ENCODE measurements at places on chromosomes 1 and 21.
A peak's percentile ranks its signal among the peaks of the same experiment; 100 is the strongest.

GRCh38 chr1:160083968-160084770 lies 2.8 kb downstream of the KCNJ9 start:
- peak; percentile 45 for DNase-seq

- DNase-seq: no peak
Measured at GRCh38 chr1:95094923-95095322, 22.2 kb upstream of the ALG14 start.

GRCh38 chr1:18139198-18139981 lies 31.8 kb downstream of the IGSF21 start:
- no peak for DNase-seq

- no peak for DNase-seq
Measured at GRCh38 chr1:224042557-224043118, 71.3 kb upstream of the FBXO28 start.

DNA sequence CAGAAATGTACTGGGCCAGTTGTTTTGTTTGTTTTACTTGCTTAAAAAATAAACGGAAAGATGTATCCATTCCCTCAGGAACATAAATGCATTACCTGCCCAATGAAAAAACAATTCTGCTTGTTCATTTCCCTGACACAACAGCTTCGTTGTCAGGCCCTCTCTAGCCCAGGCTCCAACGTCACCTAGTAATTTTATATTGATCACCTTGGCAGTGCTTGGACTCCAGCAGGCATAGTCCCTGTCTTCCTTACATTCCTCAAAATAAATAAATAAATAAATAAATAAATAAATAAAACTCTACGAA lies 1.2 kb downstream of the CEP170 start:
- DNase-seq: no peak

GRCh38 chr1:150976879-150977694 lies 2.5 kb upstream of the CERS2 start:
- DNase-seq: peak; percentile 70

GRCh38 chr1:53369034-53369750 lies 41.3 kb upstream of the LRP8 start:
- no peak for DNase-seq

- DNase-seq: no peak
Measured at GRCh38 chr21:42189431-42189830, 29.5 kb upstream of the ABCG1 start.

- no peak for DNase-seq
Measured at GRCh38 chr1:86852782-86853408, 61.0 kb downstream of the SELENOF start.

DNA sequence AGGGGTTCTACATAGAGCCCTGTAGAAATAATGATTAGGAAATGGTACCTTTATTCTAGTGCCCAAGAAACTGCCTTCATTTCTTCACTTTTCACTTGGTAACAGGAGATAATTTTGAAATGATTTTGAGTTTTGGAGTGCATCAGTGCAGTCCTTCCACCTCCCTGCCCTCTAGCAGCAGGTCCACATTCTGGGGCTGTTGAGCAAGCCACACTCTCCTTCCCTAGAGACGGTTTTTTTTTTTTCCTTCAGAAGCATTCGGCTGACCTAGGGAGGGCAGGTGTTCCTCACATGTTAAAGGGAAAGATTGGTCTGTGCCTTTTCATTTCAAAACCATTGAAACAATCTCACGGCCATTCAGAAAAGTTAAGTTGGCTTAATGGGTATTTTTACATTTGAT lies 39.8 kb downstream of the SLC37A1 start:
- no peak for DNase-seq

DNA sequence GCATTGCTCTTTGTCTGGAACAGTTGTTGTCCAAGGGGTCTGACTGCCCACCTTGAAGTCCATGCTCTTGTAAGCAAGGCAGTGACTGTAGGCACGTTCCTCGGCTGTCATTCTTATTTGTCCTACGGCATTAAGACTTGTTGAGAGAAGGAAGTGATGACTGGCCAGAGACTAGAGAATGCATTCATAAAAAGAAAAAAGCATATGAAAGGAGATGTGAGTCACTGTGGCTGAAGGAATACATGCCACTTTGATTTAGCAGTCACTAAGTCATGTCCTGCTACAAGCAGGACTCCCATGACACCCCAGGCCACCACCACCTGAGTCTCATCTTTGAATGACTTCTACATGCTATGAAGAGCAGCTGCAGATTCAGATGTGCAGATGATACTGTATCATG lies 50.5 kb downstream of the CNN3 start:
- DNase-seq: no peak

GRCh38 chr1:12519693-12520364 lies 98.2 kb downstream of the DHRS3 start:
- no peak for DNase-seq

DNA sequence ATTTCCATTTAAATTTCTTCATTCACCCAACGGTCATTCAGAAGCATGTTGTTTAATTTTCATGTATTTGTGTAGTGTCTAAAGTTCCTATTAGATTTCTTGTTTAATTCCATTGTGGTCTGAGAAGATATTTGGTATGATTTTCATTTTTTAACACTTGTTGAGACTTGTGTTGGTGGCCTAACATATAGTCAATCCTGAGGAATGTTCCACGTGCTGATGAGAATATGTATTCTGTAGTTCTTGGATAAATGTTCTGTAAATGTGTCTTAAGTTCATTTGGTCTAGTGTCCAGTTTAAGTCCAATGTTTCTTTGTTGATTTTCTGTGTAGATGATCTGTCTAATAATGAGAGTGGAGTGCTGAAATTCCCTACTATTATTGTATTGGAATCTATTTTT lies 22.7 kb upstream of the LCE5A start:
- no peak for DNase-seq

- DNase-seq: no peak
Measured at GRCh38 chr1:58926152-58926551, 142.3 kb upstream of the JUN start.

DNA sequence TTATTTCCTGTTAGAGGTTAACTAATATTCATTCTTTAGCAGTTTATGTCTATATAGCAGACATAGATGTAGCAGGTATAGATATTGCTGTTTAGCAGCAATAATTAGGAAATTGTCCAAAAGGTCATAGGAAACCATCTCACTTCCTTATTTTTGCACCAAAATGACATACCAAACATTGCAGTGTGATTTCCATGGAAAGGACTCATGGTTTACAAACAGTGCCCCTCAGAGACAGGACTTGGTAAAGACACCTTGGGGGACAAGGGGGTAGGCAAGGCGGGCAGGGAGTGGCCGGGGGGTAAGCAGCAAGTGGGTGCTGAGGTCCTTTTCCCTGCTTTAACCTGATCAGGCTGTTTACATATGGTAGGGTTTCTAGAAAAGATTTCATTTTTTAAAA lies 30.5 kb downstream of the BATF3 start:
- DNase-seq: no peak

GRCh38 chr1:228474507-228474906 lies 12.7 kb upstream of the RNF187 start:
- no peak for DNase-seq

GRCh38 chr1:183845681-183846080 lies 40.8 kb downstream of the RGL1 start:
- no peak for DNase-seq

GRCh38 chr1:101284021-101284420 lies 47.2 kb downstream of the S1PR1 start:
- DNase-seq: peak; percentile 85

GRCh38 chr1:84887261-84887934 lies 5.6 kb downstream of the LPAR3 start:
- DNase-seq: no peak

DNA sequence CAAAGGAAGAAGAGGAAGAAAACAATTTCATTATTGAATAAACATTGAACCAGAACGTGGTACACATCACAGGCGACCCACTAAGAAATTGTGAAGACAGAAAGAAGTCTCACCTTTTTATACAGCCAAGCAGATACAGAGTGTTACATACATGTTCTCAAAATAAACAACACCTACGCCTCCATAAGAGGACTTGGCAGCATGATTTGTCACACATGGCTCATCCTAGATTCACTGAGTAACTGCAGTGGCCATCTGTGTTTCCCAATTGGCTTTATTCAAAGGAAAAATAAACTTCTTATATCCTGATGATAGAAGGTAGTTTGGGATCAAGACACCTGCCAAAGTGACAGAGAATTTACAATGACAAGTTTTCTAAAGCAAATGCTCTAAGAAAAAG lies 7.6 kb upstream of the KRTAP19-8 start:
- DNase-seq: no peak

DNA sequence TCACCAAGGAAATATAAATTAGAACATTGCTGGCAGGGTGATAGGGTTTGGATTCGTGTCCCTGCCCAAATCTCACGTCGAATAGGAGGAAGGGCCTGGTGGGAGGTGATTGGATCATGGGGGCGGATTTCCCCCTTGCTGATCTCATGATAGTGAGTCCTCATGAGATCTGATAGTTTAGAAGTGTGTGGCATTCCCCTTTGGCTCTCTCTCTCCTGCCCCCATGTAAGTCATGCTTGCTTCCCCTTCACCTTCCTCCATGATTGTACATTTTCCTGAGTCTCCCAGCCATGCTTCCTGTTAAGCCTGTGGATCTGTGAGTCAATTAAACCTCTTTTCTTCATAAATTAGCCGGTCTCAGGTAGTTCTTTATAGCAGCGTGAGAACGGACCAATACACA lies 60.6 kb downstream of the VPS26C start:
- no peak for DNase-seq

GRCh38 chr1:94878329-94878728 lies 48.6 kb downstream of the CNN3 start:
- DNase-seq: no peak

GRCh38 chr1:42305639-42306038 lies 29.4 kb downstream of the FOXJ3 start:
- DNase-seq: no peak

DNA sequence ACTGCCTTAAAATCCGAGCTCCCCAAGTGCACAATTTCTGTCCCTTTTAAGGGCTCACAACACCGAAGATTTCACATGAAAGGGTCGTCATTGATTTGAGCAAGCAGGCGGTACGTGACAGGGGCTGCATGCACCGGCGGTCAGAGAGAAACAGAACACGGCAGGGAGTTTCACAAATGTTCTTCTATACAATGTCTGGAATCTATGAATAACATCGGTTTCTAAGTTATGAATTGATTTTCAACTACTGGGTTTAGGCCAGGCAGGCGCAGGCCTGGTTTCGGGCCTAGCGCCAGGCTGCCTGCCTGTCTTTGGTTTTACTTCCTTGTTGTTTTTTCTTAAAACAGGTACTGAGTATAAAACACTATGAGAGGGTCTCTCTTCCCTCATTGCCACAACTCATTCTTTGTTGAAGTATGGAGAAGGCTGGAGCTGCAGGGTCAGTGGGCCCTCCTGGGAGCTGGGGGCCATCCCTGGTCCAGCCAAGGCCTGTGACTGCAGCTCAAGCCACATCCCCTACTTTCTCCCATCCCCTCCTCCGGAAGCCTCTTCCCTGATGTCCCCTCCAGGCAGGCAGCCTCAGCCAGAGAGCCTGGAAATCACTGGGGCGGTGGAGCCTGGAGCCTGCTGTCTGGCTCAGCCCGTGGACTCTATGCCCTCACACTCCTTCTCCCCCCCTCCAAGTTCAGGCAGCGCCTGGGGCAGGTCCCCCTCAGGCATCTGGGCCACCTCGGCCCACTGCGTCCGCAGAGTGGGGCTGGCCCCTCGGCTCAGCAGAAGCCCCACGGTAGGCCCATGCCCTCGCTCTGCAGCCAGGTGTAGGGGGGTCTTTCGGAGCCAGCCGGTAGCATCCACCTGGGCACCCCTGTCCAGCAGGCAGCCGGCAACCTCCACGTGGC lies 2.4 kb downstream of the ANKRD65 start:
- DNase-seq: peak; percentile 18

DNA sequence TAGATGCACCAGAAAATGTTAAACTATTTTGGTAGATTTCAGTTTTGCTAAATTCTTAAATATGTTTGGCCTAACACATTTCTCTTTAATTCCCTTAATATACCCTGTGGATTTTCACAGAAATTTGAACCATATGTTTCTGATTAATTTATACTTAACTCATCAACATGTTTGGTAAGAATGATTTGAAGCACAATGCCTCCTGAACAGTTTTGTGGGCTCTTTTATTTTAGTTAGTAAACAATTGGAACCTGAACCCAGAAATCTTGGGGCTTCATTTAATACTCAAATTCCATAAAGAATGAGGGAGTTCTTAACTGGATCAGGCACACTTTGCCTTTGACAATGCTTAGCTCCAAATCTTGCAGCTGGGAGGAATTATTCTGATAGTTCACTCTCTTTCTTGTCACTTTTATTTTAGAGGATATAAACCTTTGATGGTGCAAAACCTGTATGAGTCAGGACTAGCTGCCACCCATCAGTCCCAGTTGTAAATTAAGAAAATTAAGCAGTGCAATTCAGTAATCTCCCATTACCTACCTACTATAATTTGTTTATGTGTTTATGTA lies 24.6 kb upstream of the LYPLAL1 start:
- no peak for DNase-seq
